ENCODE measurements at places on chromosomes 4 and X. TPM values are rescaled to one million over a fixed set of nuclear protein-coding genes. Genes with fewer than 3 reads are reported as not detected.

USP27X gene
- total RNA-seq, result 1.8 TPM

DNA sequence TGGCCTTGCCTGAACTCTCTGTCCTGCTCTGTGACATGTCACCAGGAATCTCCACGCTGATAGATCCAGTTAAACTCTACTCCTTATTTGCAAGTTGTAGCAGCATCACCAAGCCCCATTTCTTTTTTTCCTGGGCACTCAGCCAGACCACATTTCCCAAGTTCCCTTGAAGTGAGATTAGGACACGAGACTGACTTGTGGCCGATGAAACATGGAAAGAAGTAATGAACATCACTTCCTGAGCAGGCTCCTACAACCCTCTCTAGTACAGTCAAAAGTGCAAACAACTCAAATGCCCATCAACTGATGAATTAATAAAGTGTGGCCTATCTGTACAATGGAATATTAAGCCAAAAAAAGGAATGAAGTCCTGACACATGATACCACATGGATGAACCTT, 74.6 kb downstream of the MAP3K15 start:
- no peak for DNase-seq

DNA sequence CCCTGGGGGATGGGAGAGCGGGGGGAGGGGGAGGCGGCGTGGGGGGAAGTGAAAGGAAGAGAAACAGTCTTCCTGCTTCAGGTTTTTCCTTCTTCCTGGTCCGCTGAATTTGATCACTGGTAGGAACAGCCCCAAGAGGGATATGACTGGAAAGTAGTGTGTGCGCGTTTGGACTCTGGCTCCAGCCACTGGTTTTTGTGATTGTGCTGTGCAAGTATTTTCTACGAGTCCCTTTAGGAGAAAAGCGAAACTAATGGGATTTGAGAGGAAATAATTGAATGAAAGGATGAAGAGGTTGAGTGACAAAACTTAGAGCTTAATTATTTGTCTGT, 836 bp downstream of the PRRG1 start:
- no peak for DNase-seq

- DNase-seq, result no peak
Measured at GRCh38 chrX:46770817-46771163, 11.9 kb upstream of the SLC9A7 start.

SPP1 gene
- total RNA-seq, result 3.7 TPM
